ENCODE measurements at places on chromosomes 6 and 20. TPM values are rescaled to one million over a fixed set of nuclear protein-coding genes. Genes with fewer than 3 reads are reported as not detected.
A peak's percentile ranks its signal among the peaks of the same experiment; 100 is the strongest.

The NKX2-4 gene
- not detected for polyA plus RNA-seq

The LHFPL5 gene
- polyA plus RNA-seq: not detected

The GGTLC1 gene
- not detected for polyA plus RNA-seq

DNA sequence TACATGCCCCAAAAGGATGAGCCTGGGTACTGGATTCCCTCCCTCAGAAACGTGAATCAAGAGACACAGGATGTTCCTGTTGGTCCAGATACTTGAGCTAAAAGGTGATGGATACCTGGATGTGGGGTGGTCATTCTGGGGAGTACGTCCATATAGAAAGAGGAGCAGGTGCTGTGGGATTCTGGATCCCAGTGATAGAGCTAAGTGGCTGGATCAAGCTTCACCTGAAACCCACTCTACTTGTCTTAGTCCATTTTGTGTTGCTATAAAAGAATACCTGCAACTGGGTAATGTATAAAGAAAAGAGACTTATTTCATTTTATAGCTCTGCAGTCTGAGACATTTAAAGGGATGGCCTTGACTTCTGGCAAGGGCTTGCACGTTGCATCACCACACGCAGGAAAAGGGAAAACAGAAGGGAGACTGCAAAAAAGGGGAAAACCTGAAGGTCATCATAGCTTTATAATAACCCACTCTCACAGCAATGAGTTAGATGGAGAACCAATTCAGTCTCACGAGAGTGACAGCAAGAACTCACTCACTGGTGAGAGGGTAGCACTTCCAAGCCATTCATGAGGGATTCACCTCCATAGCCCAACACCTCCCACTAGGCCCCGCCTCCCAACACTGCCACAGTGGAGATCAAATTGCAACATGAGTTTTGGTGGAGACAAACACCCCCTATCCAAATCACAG, 31.2 kb downstream of the RIPOR3 start:
- H3K4me1 ChIP-seq: no peaks in the 10 kb centered on the region
- no peaks in the 10 kb centered on the region for H3K27me3 ChIP-seq
- H3K4me3 ChIP-seq: no peak overlapping the region
- no peaks in the 10 kb centered on the region for H3K36me3 ChIP-seq

DNA sequence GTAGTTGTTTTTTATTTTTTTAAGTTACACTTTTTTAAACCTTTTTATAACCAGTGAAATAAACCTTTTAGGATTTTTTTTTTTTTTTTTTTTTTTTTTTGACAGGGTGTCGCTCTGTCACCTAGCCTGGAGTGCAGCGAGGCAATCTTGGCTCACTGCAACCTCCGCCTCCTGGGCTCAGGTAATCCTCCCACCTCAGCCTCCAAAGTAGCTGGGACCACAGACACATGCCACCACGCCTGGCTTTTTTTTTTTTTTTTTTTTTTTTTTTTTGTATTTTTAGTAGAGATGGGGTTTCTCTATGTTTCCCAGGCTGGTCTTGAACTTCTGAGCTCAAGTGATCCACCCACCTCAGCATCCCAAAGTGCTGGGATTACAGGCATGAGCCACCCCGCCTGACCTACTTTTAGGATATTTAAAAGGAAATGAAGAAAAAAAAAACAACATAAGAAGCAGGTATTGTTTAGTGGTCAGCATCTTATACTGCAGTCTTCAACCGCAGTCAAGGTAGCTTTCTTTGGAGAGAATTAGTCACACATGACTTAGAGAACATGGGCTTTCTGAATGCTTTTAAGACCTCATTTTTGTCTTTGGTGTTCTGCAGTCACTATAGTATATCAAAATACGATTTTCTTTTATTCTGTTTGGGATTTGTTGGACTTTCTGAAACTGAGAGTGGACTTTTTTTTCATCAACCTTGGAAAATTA, 1.6 kb downstream of the POLR1H start:
- no peaks in the 10 kb centered on the region for H3K27me3 ChIP-seq
- no peak overlapping the region for H3K4me3 ChIP-seq
- peaks cover 29% of the 10 kb centered on the region for H3K4me1 ChIP-seq
- H3K36me3 ChIP-seq: peaks cover 4% of the 10 kb centered on the region

GRCh38 chr6:53301801-53302537, 46.8 kb downstream of the ELOVL5 start:
- H3K27ac ChIP-seq: peak overlapping the region; percentile 82
- H3K36me3 ChIP-seq: peaks cover 3% of the 10 kb centered on the region
- DNase-seq: no peak
- no peak overlapping the region for H3K4me3 ChIP-seq

- H3K4me1 ChIP-seq: no peaks in the 10 kb centered on the region
- no peaks in the 10 kb centered on the region for H3K36me3 ChIP-seq
- H3K27me3 ChIP-seq: no peaks in the 10 kb centered on the region
- no peak overlapping the region for H3K27ac ChIP-seq
These were observed 5.3 kb upstream of the BPIFB1 start for GRCh38 chr20:33277471-33278441.

DNA sequence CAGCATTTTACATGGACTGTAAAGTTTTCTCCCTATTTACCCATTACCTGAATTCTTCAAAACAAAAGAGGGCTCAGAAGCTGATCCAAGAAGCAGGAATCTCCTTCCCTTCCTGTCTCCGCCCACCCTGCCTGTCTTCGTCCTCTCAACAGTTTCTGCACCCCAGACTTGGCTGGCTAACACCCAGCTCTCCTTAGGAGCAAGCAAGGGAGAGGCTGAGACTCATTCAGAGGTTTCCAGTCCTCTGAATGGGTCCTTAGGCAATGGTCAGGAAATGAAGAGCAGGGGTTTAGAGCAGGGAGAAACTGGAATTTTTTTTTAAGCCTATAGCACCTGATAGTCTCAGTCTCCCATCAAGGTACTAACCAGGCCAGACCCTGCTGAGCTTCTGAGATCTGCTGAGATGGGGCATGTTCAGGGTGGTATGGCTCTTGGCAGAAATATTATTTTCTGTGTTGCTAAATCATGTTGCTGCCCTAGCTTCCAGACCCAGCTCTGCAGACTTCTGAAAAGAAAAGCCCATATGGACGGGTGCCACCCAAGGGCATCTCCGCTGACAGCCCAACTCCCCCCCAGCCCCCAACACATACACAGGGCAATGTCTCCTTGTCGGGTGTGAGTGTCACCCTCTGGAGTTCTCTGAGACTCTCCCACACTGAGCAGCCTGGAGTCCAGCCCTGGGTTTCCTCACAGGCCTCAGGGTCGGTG, 74.6 kb upstream of the CD93 start:
- DNase-seq: no peak
- H3K4me3 ChIP-seq: no peak overlapping the region
- H3K36me3 ChIP-seq: no peaks in the 10 kb centered on the region
- no peak overlapping the region for H3K27ac ChIP-seq
- H3K4me1 ChIP-seq: no peaks in the 10 kb centered on the region
- no peaks in the 10 kb centered on the region for H3K27me3 ChIP-seq

DNA sequence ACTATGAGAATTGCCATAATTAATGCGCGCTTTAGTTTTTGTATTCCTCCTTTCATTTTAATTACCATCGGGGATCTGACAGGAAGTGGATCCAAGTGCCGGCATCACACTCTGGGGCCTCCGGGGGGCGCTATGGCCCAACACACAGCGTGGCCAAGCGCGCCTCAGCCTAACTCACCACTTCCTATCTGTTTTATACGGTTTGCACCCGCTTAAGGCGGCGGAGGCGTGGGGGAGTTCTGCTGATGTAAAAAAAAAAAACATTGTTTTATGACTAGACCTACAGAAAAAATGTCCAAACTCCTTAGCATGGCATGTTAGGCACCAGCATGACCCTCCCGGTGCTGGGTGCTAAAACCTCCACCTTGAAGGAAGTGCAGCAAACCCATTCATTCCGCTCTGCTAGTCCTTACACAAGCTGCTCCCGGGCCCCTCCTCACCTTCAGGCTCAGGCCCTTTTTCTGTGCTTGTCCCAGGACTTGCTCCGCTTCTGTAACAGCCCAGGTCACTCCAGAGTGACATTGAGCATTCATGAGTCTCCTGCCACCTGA, 4.5 kb upstream of the EBF4 start:
- H3K4me3 ChIP-seq: no peak overlapping the region
- no peak overlapping the region for H3K27ac ChIP-seq
- peaks cover 4% of the 10 kb centered on the region for H3K27me3 ChIP-seq
- no peaks in the 10 kb centered on the region for H3K36me3 ChIP-seq

GRCh38 chr6:170147832-170148708, 142.8 kb downstream of the DLL1 start:
- peak; percentile 38 for DNase-seq
- H3K4me3 ChIP-seq: peak overlapping the region; percentile 26
- H3K27me3 ChIP-seq: peaks cover 4% of the 10 kb centered on the region
- no peaks in the 10 kb centered on the region for H3K36me3 ChIP-seq

- H3K4me1 ChIP-seq: no peaks in the 10 kb centered on the region
- no peak overlapping the region for H3K4me3 ChIP-seq
- DNase-seq: no peak
- no peaks in the 10 kb centered on the region for H3K36me3 ChIP-seq
- no peak overlapping the region for H3K27ac ChIP-seq
These were observed 364.3 kb upstream of the ID4 start for GRCh38 chr6:19472850-19473249.

GRCh38 chr20:37574199-37574890, 46.7 kb upstream of the BLCAP start:
- H3K4me1 ChIP-seq: peaks cover 20% of the 10 kb centered on the region
- H3K27me3 ChIP-seq: no peaks in the 10 kb centered on the region
- no peak for DNase-seq
- H3K27ac ChIP-seq: no peak overlapping the region

DNA sequence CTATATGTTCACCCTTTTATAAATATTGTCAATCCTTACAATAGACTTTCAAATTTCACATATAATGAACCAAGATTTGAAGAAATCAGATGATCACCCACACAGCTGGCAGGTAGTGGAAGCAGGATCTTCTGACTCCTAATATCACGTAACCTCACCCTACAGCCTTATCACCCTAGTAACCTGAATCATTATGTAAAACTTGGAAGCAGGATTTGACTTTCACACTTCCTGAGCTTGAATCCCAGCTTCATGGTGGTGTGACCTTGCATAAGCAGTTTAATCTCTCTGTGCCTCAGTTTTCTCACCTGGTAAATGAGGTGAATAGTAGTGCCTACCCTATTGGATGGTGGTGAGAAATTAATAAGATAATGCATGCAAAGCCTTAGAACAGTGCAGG, 16.4 kb downstream of the SPTLC3 start:
- H3K27me3 ChIP-seq: no peaks in the 10 kb centered on the region
- H3K27ac ChIP-seq: no peak overlapping the region
- no peaks in the 10 kb centered on the region for H3K4me1 ChIP-seq
- H3K4me3 ChIP-seq: no peak overlapping the region
- no peaks in the 10 kb centered on the region for H3K36me3 ChIP-seq

- H3K27ac ChIP-seq: no peak overlapping the region
- H3K27me3 ChIP-seq: no peaks in the 10 kb centered on the region
- H3K4me1 ChIP-seq: peaks cover 27% of the 10 kb centered on the region
- H3K36me3 ChIP-seq: peaks cover 2% of the 10 kb centered on the region
- no peak for DNase-seq
- H3K4me3 ChIP-seq: peak overlapping the region; percentile 96
These were observed 1.3 kb downstream of the HINT3 start for GRCh38 chr6:125957845-125958244.

- no peaks in the 10 kb centered on the region for H3K27me3 ChIP-seq
- DNase-seq: no peak
- H3K4me3 ChIP-seq: no peak overlapping the region
- H3K4me1 ChIP-seq: no peaks in the 10 kb centered on the region
- no peak overlapping the region for H3K27ac ChIP-seq
- peaks cover 2% of the 10 kb centered on the region for H3K36me3 ChIP-seq
These were observed 34.2 kb downstream of the GSS start for GRCh38 chr20:34921436-34921835.

DNA sequence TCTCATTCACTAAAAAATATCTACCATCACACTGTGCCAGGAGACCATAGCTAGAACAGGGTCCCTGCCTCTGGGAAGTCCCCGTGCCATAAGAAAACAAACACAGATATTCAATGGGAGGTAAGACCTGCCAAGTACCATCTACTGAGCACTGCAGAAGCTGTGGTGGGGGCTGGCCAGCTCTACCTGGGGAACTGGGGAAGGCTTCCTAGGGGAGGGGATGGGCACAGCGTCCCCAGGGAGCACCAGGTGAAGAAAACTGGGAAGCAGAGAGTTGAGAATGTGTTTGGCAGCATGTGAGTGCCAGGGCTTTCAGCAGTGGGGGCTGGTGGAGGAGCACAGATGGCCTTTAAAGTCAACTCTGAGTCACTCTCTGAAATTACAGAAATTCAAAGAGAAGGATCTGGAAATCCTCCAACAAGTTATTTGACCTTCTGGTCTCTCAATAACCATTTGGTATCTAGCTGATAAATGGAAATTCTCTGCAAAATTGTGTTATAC, 85.2 kb downstream of the SHLD1 start:
- H3K4me3 ChIP-seq: no peak overlapping the region
- DNase-seq: no peak
- H3K27ac ChIP-seq: no peak overlapping the region
